Fibroblast of lung (primary cell): ENCODE measurements at places on chromosomes 1 and 21.

GRCh38 chr1:222786121-222786520, 28.7 kb upstream of the DISP1 start:
- DNase-seq, result peak; percentile 32

GRCh38 chr1:16170283-16170673, 14.4 kb upstream of the EPHA2 start:
- no peak for DNase-seq

- DNase-seq, result no peak
Observed at GRCh38 chr21:29640080-29640508, 299.7 kb downstream of the GRIK1 start.

DNA sequence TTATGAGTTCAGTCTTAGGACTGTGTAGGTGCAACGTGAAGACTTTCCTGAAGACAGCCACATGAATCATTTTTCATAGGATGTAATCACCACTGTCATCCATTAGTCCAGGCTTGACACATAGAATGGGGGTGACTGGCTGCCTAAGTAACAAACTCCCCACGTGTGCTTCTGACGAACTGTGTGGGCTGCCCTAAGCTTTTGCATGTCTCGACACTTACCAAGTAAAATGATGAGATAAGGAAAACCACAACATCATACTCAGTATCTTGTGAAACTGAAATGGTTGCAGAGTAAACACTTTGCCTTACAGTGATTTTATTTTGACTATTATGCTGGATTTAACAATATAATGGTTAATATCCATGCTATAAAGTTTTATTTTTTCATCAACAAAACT, 19.5 kb downstream of the ERG start:
- peak; percentile 9 for DNase-seq

DNA sequence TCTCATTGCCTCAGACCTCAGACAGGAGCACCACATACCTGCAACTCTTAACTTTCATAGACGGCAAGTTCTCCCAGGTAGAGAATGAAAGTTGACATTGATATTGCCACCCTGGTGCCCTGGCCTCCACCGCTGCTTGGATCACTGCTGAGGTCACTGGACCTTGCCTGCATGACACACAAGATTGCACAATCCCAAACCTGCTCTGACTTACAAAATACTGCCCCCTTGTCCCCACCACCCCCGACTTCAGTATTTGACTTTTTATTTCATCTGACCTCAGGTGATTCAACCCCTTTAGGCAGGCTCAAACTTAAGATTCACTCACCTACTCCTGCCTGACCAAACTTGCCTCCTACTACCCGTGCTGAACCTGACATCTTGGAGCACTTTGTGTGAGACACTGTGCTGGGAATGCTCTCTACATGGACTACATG, 43.1 kb upstream of the S1PR1 start:
- DNase-seq, result no peak

- DNase-seq, result no peak
Observed at GRCh38 chr1:96597218-96597617, 124.4 kb upstream of the PTBP2 start.

- DNase-seq, result no peak
Observed at GRCh38 chr1:17094664-17095063, 24.6 kb downstream of the PADI2 start.

- no peak for DNase-seq
Observed at GRCh38 chr1:41411229-41411628, 50.0 kb downstream of the FOXO6 start.

DNA sequence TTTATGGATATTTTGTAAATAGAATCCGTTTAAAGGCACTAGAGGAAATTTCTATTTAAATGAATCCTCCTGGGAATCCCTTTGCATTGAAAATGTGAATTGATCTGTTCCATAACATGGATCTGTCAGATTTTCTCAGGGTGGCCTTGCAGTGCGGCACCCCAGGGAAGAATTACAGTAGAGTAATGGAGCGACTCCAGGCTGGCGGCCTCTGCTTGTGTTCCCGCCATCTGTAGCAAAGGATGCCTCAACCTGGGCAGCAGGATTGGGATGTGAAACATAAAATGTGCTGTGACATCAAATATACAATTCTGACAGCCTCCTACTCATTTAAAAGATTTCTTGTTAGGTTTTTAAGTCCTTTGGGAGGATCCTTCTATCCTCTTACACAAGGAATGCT, 115.9 kb downstream of the RHOU start:
- DNase-seq, result no peak

DNA sequence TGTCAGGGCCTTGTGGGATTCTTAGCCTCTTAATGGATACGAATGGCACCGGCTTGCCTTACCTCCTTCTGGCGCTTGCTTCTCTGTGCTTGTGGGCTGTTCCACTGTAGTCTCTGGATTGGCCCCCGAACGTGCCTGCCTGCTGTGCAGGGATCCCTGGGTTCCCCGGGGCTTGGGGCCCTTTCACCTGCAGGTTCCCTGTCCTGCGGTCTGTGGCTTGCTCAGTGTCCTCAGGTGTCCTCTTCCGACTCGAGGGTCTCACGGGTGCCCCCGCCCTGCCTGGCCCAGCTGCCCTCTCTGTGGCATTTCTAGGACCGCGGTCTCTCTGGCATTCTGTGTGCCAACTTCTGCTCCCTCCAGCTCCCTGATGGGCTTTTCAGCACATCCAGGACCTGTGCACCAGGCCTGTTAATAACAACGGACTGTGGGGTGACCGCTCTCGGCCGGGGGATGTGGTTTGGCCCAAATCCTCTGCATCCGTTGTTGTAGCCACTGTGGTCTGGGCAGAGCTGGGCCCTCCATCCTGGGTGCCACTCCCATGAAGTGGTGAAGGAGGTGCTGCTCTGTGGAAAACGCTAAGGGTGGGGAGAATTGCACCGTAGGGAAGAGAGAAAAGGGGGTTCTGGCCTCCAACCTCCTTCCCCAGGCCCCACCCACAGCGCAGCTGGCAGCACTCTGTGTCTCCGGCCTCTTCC, 12.4 kb downstream of the COL18A1 start:
- no peak for DNase-seq

- DNase-seq, result peak; percentile 28
Observed at GRCh38 chr1:234725177-234726132, 115.5 kb upstream of the IRF2BP2 start.

DNA sequence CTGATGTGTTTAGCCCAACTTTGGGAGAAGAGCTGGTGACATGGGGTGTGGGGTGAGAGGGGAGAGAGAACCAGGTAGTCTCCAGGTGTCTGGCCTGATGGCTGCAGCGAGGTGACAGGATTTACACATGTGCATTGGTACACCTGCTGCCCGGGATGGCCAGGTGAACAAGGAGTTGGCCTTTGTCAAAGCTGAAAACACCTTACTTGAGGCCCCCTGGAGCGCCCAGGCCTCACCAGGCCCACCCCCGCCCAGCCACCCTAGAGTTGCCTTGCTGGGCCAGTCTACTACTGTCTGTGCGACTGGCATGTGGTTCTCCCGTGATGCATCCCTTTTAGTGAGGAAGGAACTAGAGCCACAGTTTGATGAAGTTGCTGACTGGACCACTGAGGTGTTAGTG, 90.5 kb downstream of the ADARB1 start:
- no peak for DNase-seq

GRCh38 chr1:208977012-208977411, 606.5 kb upstream of the CAMK1G start:
- DNase-seq, result peak; percentile 14

DNA sequence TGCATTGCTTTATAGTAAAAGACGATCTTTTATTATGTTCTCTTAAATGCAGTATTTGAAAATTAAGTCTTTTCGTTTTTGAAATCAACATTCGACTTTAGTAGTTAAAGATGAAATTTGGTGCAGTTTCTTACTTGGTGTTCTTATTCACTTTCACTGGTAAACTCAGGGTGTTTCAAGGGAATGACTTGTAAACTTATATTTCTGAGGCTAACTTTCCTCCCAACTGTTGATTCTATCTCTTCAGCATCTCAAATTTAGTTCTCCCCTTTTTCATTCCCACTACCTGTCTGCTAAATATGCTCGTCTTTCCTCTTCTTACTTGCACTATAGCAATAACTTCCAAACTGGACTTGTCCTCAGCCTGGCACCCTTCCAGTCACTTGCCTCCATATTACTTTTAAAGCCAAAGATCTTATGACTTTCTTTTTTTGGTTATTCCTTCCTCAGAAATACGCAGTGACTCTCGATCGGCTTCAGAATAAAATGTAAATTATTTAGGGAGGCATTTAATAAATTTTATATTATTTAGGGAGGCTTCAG, 988 bp downstream of the SLC35A3 start:
- DNase-seq, result peak; percentile 7

- DNase-seq, result no peak
Observed at GRCh38 chr1:2318314-2319278, 72.8 kb downstream of the MORN1 start.
